ENCODE measurements at places on chromosomes 5 and 9. TPM values are rescaled to one million over a fixed set of nuclear protein-coding genes. Genes with fewer than 3 reads are reported as not detected.
A peak's percentile ranks its signal among the peaks of the same experiment; 100 is the strongest.

- peaks cover 21% of the 10 kb centered on the region for H3K4me1 ChIP-seq
- peaks cover 4% of the 10 kb centered on the region for H3K36me3 ChIP-seq
- DNase-seq = no peak
- H3K27ac ChIP-seq = no peak overlapping the region
- H3K4me3 ChIP-seq = peak overlapping the region; percentile 11
- H3K27me3 ChIP-seq = peaks cover 3% of the 10 kb centered on the region
Observed at GRCh38 chr5:3394891-3395599, 200.6 kb upstream of the IRX1 start.

- H3K4me3 ChIP-seq = no peak overlapping the region
- peaks cover under 1% of the 10 kb centered on the region for H3K27me3 ChIP-seq
- H3K36me3 ChIP-seq = peaks cover 21% of the 10 kb centered on the region
Observed at GRCh38 chr5:66113160-66113559, 30.9 kb upstream of the SREK1 start.

Gene IFNB1
- not detected for total RNA-seq

Gene GDA
- total RNA-seq = 12.3 TPM

DNA sequence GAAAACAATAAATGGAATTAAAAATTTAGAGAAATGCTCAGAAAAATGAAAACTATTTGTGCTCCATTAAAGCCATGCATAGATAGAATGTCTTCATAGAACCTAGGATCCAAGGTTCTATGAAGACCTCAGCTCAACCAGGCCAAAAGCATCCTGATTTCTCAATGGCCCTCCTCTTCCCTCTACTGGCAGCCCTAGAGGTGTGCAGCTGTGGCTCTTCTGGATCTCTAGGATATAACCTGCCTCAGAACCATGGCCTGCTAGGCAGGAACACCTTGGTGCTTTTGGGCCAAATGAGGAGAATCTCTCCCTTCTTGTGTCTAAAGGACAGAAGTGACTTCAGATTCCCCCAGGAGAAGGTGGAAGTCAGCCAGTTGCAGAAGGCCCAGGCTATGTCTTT is 15.1 kb downstream of the IFNA1 start:
- H3K27ac ChIP-seq = no peak overlapping the region
- peaks cover 4% of the 10 kb centered on the region for H3K27me3 ChIP-seq
- no peak overlapping the region for H3K4me3 ChIP-seq

GRCh38 chr5:76500633-76501393 is 97.7 kb downstream of the IQGAP2 start:
- H3K27ac ChIP-seq = no peak overlapping the region
- H3K4me3 ChIP-seq = no peak overlapping the region
- H3K36me3 ChIP-seq = no peaks in the 10 kb centered on the region
- peaks cover 5% of the 10 kb centered on the region for H3K4me1 ChIP-seq

- H3K4me1 ChIP-seq = peaks cover 34% of the 10 kb centered on the region
Observed at GRCh38 chr5:139088024-139088423, 110.1 kb downstream of the SIL1 start.

GRCh38 chr5:133817456-133817855 is 151.0 kb downstream of the C5orf15 start:
- peaks cover 21% of the 10 kb centered on the region for H3K27me3 ChIP-seq
- H3K27ac ChIP-seq = no peak overlapping the region
- peaks cover 11% of the 10 kb centered on the region for H3K4me1 ChIP-seq
- no peak for DNase-seq
- H3K36me3 ChIP-seq = no peaks in the 10 kb centered on the region
- no peak overlapping the region for H3K4me3 ChIP-seq

- no peaks in the 10 kb centered on the region for H3K4me1 ChIP-seq
- no peak overlapping the region for H3K27ac ChIP-seq
- no peaks in the 10 kb centered on the region for H3K36me3 ChIP-seq
- H3K27me3 ChIP-seq = peaks cover 8% of the 10 kb centered on the region
Observed at GRCh38 chr5:133203317-133204305, 151.8 kb downstream of the HSPA4 start.

Gene PSMD5
- total RNA-seq = 54.5 TPM

- no peaks in the 10 kb centered on the region for H3K27me3 ChIP-seq
- no peak overlapping the region for H3K27ac ChIP-seq
- H3K4me3 ChIP-seq = no peak overlapping the region
- no peaks in the 10 kb centered on the region for H3K4me1 ChIP-seq
- no peak for DNase-seq
- no peaks in the 10 kb centered on the region for H3K36me3 ChIP-seq
Observed at GRCh38 chr5:105726093-105726492, 1944.6 kb downstream of the EFNA5 start.

DNA sequence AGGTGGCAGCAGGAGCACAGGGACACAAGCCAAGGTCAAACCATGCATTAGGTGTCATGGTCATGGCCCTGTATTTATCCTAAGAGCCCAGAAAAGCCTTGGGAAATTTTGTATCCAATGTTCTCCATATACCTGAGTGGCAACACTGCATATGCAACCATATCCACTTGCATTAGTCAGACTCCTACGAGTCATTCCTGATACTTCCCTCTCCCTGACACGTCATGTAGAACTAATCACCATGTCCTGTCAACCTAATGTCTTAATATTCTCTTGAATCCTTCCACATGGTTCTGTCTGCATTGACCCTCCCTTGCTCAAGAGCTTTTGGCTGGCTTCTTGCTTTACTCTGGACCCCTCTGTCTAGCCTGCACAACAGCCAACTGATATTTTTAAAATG is 9.4 kb downstream of the SCGB3A2 start:
- H3K36me3 ChIP-seq = no peaks in the 10 kb centered on the region
- peaks cover 23% of the 10 kb centered on the region for H3K27me3 ChIP-seq
- no peaks in the 10 kb centered on the region for H3K4me1 ChIP-seq
- H3K4me3 ChIP-seq = no peak overlapping the region

Gene LAMC3
- 4.0 TPM for total RNA-seq

Gene SH3RF2
- 1.0 TPM for total RNA-seq

DNA sequence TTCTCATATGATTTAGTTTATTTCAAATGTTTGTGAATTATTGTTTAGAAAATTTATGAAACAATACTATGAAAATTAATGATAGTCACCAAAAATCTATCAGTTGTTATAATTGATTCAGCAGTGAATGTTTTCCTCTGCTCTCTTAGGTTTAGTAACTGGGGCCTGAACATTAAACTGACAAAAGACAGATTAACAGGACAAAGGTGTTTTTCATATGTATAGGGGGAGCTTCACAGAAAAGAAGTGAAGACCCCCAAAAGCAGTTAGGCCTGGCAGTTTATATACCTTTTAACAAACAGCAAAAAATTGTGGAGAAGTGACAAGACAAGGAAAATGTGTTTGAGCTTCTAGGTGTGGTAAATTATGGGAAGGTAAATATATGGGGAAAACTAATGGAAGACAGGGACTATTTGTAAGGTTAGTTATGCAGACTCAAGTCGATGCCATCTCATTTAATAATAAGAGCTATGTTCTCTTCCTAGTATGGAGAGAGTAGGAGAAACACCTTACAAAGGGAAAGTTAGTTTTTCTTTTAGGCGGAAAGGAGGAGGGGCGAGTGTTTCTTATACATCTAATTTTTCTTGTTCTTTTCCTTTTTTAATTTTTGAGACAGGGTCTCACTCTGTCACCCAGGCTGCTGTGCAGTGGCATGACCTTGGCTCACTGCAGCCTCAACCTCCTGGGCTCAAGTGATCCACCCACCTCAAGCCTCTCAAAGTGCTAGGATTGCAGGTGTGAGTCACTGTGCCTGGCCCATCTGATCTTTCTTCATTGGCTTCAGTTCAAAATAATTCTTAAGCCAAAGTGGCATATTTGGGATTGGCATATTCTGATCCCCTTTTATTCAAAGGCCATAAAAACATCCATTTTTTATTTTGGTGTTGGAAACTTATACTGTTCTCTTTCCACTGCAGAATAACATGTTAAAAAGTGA is 77.8 kb downstream of the C9orf153 start:
- no peak overlapping the region for H3K27ac ChIP-seq
- peaks cover 25% of the 10 kb centered on the region for H3K4me1 ChIP-seq
- no peaks in the 10 kb centered on the region for H3K27me3 ChIP-seq
- H3K4me3 ChIP-seq = no peak overlapping the region
- no peak for DNase-seq

Gene LCN15
- total RNA-seq = not detected

Gene KCNMB1
- total RNA-seq = 0.09 TPM

DNA sequence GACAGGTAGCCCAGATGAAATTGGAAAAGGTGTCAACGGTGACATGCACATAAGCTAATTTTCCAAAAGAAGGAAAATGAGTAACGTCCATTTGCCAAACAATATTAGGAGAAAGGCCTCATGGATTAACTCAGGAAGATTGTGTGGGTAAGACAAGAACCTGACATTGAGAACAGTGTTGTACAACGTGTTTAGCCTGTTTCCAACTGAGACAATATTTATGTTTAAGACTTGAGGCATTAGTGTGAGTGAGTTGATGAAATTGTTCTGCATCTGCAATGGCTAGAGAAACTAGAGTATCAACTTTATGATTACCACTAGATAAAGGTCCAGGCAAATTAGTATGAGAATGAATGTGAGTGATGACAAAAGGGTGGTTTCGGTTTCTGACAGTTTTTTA is 191.3 kb upstream of the RAI14 start:
- peaks cover 2% of the 10 kb centered on the region for H3K36me3 ChIP-seq
- no peaks in the 10 kb centered on the region for H3K4me1 ChIP-seq
- no peak for DNase-seq
- H3K27me3 ChIP-seq = no peaks in the 10 kb centered on the region

GRCh38 chr9:95297316-95297715 is 20.2 kb downstream of the FANCC start:
- peaks cover 11% of the 10 kb centered on the region for H3K4me1 ChIP-seq
- H3K4me3 ChIP-seq = no peak overlapping the region
- no peaks in the 10 kb centered on the region for H3K27me3 ChIP-seq
- H3K27ac ChIP-seq = no peak overlapping the region
- no peak for DNase-seq
- H3K36me3 ChIP-seq = peaks cover 3% of the 10 kb centered on the region

GRCh38 chr5:123297866-123298265 is 125.3 kb downstream of the CEP120 start:
- H3K27me3 ChIP-seq = no peaks in the 10 kb centered on the region
- no peak overlapping the region for H3K4me3 ChIP-seq
- DNase-seq = no peak
- peaks cover 2% of the 10 kb centered on the region for H3K36me3 ChIP-seq
- no peaks in the 10 kb centered on the region for H3K4me1 ChIP-seq
- no peak overlapping the region for H3K27ac ChIP-seq

DNA sequence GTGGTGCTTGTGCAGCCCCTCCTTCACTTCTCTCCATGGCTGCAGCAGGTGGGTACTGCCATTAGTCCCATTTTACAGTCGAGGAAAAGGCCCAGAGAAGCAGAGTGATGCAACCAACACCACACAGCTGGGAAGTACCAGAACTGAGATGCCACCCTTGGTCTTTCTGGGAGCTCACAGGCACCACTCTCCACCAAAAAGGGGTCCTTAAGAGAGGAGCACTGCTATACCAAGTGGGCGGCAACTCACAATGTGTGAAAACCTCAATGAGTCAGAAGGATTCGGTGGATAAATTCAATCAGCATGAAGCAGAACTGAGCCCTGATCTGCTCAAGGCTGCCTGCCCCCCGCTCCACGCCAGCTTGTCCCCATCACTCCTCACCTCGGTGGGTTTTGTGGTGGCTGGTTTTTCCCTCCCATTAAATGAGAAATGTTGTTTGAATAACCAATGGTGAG is 213.7 kb downstream of the FSTL4 start:
- no peak overlapping the region for H3K4me3 ChIP-seq
- peak overlapping the region; percentile 70 for H3K27ac ChIP-seq
- H3K36me3 ChIP-seq = peaks cover 3% of the 10 kb centered on the region
- H3K4me1 ChIP-seq = peaks cover 47% of the 10 kb centered on the region

Gene CAMK4
- 9.4 TPM for total RNA-seq

DNA sequence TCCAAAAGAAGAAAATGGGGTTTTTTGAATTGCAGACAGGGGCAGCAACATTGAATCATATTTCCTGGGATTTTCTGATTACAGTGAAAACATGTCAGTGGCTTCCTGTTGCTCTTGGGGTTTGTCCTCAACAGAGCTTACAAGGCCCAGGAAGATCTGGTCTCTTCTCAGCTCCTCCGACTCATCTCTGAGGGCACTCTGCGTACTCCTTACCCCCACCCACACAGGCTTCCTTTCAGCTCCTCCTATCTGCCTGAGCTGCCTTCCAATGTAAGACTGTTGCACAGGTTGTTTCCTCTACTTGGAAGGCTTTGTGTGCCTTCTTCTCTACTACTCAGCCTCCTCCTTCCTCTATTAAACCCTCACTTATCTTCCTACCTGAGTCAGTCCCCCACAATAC is 245.1 kb upstream of the MEF2C start:
- DNase-seq = no peak
- H3K27me3 ChIP-seq = no peaks in the 10 kb centered on the region
- H3K4me3 ChIP-seq = no peak overlapping the region

DNA sequence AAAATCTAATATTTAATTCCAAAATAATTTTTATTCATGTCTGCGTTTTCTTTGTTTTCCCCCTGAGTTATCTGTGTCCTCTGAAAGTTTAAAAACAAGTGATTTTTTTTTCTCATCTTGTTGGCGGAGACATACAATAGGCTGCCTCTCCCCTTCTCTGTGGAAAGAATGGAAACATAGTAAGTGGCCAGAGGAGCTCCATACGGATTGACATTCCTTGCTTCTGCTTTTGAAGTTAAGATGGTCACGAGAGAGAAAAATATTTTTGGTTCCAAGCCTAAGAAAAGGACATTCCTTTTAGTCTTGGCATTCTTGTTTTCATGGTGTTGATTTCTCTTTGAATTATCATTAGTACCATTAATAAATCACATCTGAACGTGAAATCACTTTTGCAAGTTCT is 28.3 kb downstream of the ZNF462 start:
- H3K4me3 ChIP-seq = no peak overlapping the region
- H3K27me3 ChIP-seq = no peaks in the 10 kb centered on the region
- no peak for DNase-seq
- peaks cover 83% of the 10 kb centered on the region for H3K4me1 ChIP-seq

Gene KCNN2
- 2.7 TPM for total RNA-seq

DNA sequence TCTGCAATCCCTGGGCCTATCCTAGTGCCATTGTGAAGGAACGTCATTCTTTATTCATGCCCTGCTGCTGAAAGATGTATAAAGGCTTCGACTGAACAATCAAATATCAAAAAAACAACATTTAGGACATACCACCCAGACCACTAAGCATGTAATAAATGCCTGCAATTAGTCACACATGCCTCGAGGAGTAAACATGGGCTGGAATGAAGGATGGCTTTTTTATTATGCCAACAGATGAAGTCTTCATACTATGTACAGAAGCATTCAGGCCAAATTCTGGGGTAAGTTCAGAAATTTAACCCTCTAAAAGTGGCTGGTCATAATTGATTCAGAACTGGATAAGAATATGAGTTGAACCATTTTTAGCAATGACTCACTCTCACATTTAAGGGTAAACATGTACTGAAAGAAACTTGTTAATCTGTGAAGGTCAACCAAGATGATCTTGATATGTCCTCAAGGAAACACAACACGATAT is 38.1 kb downstream of the FAM240B start:
- H3K36me3 ChIP-seq = no peaks in the 10 kb centered on the region
- no peak for DNase-seq
- H3K4me3 ChIP-seq = no peak overlapping the region
- peaks cover 58% of the 10 kb centered on the region for H3K4me1 ChIP-seq
- no peak overlapping the region for H3K27ac ChIP-seq

DNA sequence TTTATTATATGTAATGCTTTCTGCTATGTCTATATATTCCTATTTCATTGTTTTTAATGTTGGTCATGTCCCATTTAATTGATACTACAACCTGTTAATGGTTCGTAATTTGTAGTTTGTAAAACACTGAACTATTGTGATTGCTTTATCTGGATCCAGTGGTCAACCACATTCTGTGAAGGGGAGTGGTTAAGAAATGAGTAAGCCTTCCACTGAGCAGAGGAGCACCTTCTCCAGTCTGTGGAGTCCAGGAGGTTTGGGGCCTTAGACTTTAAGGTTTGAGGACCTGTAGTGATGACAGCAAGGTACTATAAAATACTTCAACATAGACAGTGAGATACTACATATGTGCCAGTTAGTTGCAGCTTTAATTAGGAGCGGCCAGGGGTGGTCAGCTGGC is 67.7 kb upstream of the RAD23B start:
- H3K4me3 ChIP-seq = no peak overlapping the region
- H3K4me1 ChIP-seq = peaks cover 9% of the 10 kb centered on the region

Measured in neural crest cell (in vitro differentiated cells).